ENCODE measurements at places on chromosomes 7 and 10.
A peak's percentile ranks its signal among the peaks of the same experiment; 100 is the strongest.

DNA sequence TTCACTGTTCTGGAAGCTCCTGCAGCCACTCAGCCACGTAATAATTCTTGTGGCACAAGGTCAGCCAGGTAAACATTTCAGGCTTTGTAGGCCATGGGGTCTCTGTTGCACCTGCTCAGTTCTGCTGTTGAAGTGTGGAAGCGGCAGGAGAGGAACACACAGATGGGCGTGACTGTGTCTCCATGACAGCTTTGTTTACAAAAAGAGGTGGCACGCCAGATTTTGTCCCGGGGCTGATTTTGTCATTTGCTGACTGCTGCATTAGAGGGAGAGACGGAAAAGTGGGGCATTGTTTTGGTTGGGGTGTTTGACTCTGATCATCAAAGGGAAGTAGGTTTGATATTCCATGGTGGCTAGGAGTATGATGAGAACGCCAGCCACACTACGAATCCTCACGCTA is 103.1 kb downstream of the PRKAG2 start:
- no peaks in the 10 kb centered on the region for H3K4me1 ChIP-seq
- no peak for DNase-seq

DNA sequence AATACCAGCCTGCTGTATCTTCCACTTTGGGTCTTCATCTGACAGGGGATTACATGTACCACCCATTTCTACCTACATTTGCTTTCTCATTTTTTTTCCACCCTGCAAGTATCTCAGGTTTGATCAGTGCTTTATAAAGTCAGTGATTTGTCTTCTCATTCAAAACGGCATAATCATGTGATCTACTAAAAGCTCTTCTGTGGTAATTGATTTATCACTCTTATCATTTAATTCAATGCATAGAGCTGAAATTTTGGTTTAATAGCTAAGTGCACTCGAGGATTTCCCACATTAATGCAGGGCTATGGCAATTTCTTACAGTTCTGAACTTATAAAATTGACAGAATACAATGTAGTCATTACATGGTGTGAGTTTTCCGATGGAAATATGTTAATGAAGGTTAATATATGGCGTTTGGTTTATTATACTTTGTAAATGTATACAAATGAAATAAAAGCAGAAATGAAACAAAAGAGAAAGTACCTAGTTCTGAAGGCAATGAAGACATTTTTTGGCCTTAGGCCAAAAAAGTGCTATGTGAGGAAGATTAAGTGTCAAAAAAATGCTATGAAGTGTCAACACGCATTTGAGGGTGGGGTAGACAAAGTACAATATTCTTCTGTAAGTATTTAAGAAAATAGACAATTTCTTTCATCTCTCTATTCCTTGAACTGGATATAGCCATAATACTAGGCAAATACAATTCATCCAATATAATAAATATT is 457.3 kb downstream of the ETV1 start:
- H3K27ac ChIP-seq, result no peak overlapping the region
- no peak overlapping the region for H3K4me3 ChIP-seq
- H3K27me3 ChIP-seq, result no peaks in the 10 kb centered on the region
- H3K36me3 ChIP-seq, result no peaks in the 10 kb centered on the region
- H3K4me1 ChIP-seq, result no peaks in the 10 kb centered on the region
- no peak for DNase-seq

GRCh38 chr7:37385787-37386186 is 62.9 kb downstream of the ELMO1 start:
- H3K27me3 ChIP-seq, result no peaks in the 10 kb centered on the region
- peak overlapping the region; percentile 67 for H3K27ac ChIP-seq
- DNase-seq, result peak; percentile 71

GRCh38 chr7:112495810-112496462 is 15.1 kb downstream of the LSMEM1 start:
- H3K4me1 ChIP-seq, result no peaks in the 10 kb centered on the region
- no peaks in the 10 kb centered on the region for H3K36me3 ChIP-seq
- no peak overlapping the region for H3K27ac ChIP-seq

DNA sequence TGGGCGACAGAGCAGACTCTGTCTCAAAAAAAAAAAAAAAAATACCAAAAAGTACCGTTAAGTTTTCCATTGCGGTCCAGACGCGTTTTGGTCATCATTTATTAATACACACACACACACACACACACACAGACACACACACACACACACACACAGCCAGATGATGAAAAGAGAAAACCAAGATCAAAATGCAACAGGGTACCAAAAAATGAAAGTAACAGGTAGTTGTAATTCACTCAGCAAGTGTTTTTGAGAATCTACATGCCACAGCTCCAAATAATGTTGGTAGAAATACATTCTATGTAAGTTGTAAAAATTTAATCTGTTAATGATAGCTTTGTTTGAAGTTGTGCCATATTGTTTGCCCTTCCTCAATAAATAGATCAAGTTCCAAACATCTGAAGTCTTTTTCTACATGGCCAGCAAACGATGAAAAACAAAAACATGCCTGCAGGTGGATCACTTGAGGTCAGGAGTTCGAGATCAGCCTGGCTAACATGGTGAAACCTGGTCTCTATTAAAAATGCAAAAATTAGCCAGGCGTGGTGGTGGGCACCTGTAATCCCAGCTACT is 9.4 kb downstream of the YWHAG start:
- no peak for DNase-seq
- H3K27me3 ChIP-seq, result no peaks in the 10 kb centered on the region
- H3K27ac ChIP-seq, result no peak overlapping the region
- H3K4me3 ChIP-seq, result no peak overlapping the region
- H3K4me1 ChIP-seq, result peaks cover 5% of the 10 kb centered on the region

DNA sequence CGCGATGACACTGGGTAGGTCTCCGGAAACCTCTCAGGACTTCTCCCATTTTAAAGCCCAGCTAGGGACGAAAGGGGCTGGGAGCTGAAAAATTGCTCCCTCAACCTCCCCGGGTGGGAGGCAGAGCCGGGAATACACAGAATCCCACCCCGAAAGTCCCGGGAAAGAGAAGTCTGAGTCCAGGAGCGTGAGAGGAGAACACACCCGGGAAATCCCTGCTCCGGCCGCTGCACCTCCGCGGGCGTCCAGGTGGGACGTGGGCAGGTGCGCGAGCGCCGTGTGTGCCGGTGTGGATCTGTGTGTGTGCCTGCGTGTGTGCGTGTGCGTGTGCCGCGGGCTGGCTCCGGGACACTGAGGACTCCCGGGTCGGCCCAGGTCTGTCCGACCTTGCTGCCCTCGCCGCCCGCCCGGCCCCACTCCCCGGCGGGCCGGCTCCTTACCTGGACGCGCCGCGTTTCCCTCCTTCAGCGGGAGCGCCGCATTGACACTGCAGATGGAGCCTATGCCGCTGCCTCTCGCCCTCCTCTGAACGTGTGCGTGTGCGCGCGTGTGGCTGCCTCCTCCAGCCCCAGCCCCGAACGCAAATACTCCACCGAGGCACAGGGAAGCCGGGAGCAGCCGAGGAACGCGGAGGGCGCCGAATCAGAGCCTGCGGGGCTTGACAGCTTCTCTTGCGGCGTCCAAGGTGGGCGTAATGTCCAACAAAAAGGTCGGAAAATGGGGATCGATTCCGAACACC is at the start of gene PLXNA4:
Gene PLXNA4, minus strand, starts transcription at position 489 of the 739 bp plus-strand sequence. CDS start 67,777 bp downstream, outside the sequence.
- H3K36me3 ChIP-seq, result no peaks in the 10 kb centered on the region
- no peak within 1 kb of the TSS for H3K27ac ChIP-seq
- peaks cover 86% of the 10 kb centered on the region for H3K27me3 ChIP-seq
- no peak for DNase-seq
- H3K4me1 ChIP-seq, result peaks cover 23% of the 10 kb centered on the region

GRCh38 chr7:2956526-2957368 is 86.9 kb downstream of the CARD11 start:
- no peaks in the 10 kb centered on the region for H3K36me3 ChIP-seq
- H3K27ac ChIP-seq, result peak overlapping the region; percentile 3
- DNase-seq, result peak; percentile 52
- peaks cover 4% of the 10 kb centered on the region for H3K4me1 ChIP-seq
- no peak overlapping the region for H3K4me3 ChIP-seq

- no peaks in the 10 kb centered on the region for H3K4me1 ChIP-seq
- H3K27me3 ChIP-seq, result no peaks in the 10 kb centered on the region
- no peak overlapping the region for H3K27ac ChIP-seq
Measured at GRCh38 chr7:84701524-84702306, 485.1 kb downstream of the SEMA3D start.

GRCh38 chr7:32779167-32779566 is 112.4 kb downstream of the KBTBD2 start:
- H3K4me1 ChIP-seq, result no peaks in the 10 kb centered on the region
- H3K27ac ChIP-seq, result no peak overlapping the region
- no peak overlapping the region for H3K4me3 ChIP-seq
- DNase-seq, result no peak
- no peaks in the 10 kb centered on the region for H3K27me3 ChIP-seq

- DNase-seq, result no peak
- H3K27ac ChIP-seq, result no peak overlapping the region
- H3K27me3 ChIP-seq, result no peaks in the 10 kb centered on the region
- no peaks in the 10 kb centered on the region for H3K36me3 ChIP-seq
- no peak overlapping the region for H3K4me3 ChIP-seq
Measured at GRCh38 chr10:34681933-34682332, 133.2 kb downstream of the PARD3 start.

DNA sequence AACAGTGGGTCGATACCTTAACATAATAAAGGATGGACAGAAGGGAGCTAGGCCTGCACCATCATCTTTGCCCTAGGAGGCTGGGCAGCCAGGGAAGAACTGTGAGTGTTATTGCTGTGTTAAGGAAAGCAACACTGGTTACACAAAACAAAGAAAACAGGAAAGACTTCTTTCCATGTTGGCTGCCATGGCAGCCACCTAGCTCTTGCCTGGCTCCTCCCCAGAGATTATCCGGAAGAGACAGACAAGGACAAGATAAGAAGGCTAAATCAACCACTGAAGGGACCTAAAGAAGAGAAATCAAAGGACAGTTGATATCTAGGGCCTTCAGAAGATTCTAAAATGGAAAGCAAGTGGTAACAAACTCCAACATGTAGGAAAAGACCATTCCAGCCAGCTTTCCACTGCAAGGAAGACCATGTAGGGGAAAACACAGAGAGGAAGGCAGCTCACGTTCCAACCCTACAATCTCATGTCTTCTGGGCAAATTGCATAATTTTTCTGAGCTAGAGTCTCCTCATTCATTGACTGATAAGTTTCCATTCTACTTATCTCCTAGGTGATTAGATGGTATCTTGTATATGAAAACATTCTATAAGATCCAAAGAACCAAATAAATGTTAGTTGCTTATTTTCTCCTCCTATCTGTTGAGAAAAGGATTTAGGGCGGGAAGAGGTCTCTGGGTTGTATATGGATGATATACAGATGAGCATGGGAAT is 51.2 kb downstream of the SP8 start:
- H3K4me3 ChIP-seq, result no peak overlapping the region
- H3K27me3 ChIP-seq, result no peaks in the 10 kb centered on the region
- H3K27ac ChIP-seq, result no peak overlapping the region
- no peak for DNase-seq
- H3K4me1 ChIP-seq, result no peaks in the 10 kb centered on the region
- H3K36me3 ChIP-seq, result no peaks in the 10 kb centered on the region

GRCh38 chr10:79449181-79450146 is 4.0 kb upstream of the ZCCHC24 start:
- no peak overlapping the region for H3K4me3 ChIP-seq
- no peak overlapping the region for H3K27ac ChIP-seq
- no peak for DNase-seq
- peaks cover 16% of the 10 kb centered on the region for H3K27me3 ChIP-seq

GRCh38 chr7:23396222-23397015 is 73.9 kb downstream of the IGF2BP3 start:
- no peak overlapping the region for H3K4me3 ChIP-seq
- H3K4me1 ChIP-seq, result no peaks in the 10 kb centered on the region
- H3K36me3 ChIP-seq, result no peaks in the 10 kb centered on the region
- DNase-seq, result no peak

DNA sequence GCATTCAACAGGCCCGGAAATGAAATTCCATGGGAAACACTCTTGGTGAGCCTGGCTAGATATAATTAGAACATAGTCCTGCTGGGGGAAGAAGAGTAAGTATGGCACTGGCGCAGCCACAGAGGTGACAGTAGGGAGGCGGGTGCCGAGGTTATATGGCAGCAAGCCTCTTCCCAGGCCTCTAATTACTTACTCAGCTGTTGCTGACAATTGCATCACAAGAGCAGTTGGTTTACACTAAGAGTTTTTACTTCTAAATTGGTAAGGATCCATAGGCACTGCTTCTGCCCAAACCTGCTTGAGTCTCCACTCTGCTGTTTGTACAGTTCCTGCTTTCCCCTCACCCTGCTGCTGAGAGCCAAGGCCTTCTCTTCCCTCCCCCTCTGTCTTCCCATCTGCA is 93.3 kb upstream of the DUSP5 start:
- no peaks in the 10 kb centered on the region for H3K36me3 ChIP-seq
- H3K4me3 ChIP-seq, result no peak overlapping the region
- H3K4me1 ChIP-seq, result peaks cover under 1% of the 10 kb centered on the region
- no peak overlapping the region for H3K27ac ChIP-seq
- no peaks in the 10 kb centered on the region for H3K27me3 ChIP-seq
